ENCODE measurements at places on chromosomes 1 and 21. TPM values are rescaled to one million over a fixed set of nuclear protein-coding genes. Genes with fewer than 3 reads are reported as not detected.

IL19 gene
- total RNA-seq, result not detected

SH2D5 gene
- not detected for total RNA-seq

LRRC3 gene
- total RNA-seq, result 3.9 TPM

PDPN gene
- not detected for total RNA-seq

- no peak for DNase-seq
- peaks cover 12% of the 10 kb centered on the region for H3K4me1 ChIP-seq
- no peak overlapping the region for H3K27ac ChIP-seq
- no peaks in the 10 kb centered on the region for H3K36me3 ChIP-seq
- no peak overlapping the region for H3K4me3 ChIP-seq
These were observed 179.3 kb downstream of the SIPA1L2 start for GRCh38 chr1:232450615-232451014.

GRCh38 chr1:243562473-243562872 is 287.6 kb downstream of the AKT3 start:
- no peak overlapping the region for H3K27ac ChIP-seq
- DNase-seq, result no peak

- H3K27me3 ChIP-seq, result no peaks in the 10 kb centered on the region
- no peak overlapping the region for H3K27ac ChIP-seq
- no peak for DNase-seq
- H3K4me3 ChIP-seq, result no peak overlapping the region
- H3K36me3 ChIP-seq, result no peaks in the 10 kb centered on the region
These were observed 88.0 kb upstream of the WLS start for GRCh38 chr1:68320349-68320748.

DNA sequence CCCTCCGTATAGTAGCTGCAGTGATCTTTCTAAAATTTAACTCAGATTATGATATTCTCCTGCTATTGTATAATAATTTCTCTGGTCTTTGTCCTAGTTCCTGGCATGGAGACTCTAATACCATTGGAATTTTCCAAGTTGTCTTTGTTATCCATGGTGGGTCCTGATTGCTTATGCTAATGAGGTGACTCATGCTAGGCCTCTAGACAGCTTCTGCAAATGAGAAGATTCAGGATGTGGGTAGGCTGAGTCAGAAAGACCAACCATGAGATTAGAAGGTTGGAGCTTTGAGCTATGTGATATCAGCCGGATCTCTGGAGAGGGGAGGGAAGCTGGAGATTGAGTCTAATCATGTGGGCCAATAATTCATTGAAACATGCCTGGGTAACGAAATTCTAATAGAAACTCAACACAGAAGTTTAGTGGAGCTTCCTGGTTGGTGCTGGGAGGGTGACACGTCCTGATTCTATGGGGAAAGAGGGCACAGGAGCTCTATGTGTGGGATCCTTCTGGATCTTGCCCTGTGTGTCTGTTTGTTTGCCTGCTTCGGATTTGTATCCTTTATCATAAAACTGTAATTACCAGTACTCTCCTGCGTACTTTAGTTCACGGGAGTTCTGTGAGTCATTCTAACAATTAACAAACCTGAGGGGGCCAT is 73.2 kb upstream of the CNIH3 start:
- H3K36me3 ChIP-seq, result no peaks in the 10 kb centered on the region
- H3K4me3 ChIP-seq, result no peak overlapping the region
- peak; percentile 75 for DNase-seq
- H3K27me3 ChIP-seq, result peaks cover 26% of the 10 kb centered on the region

DNA sequence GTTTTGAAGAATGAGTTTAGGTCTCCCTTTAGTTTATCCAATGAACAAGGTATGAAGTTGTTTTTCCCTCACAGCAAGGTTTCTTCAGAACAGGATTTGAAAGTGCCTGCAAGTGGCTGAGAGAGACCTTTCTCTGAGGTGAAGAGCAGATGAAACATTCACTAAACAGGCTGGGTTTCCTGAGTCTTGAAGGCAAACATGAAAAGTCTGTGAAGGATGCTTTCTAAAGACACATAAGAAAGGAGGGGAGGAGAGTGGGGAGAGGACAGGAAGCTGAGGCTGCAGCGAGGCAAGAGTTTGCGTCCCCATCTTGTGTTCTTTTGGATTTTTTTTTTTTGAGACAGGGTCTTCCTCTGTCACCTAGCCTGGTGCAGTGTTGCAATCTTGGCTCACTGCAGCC is 95.7 kb upstream of the SIM2 start:
- H3K36me3 ChIP-seq, result no peaks in the 10 kb centered on the region
- DNase-seq, result no peak
- peaks cover 15% of the 10 kb centered on the region for H3K27me3 ChIP-seq
- H3K27ac ChIP-seq, result no peak overlapping the region
- H3K4me1 ChIP-seq, result no peaks in the 10 kb centered on the region
- H3K4me3 ChIP-seq, result no peak overlapping the region

- H3K36me3 ChIP-seq, result peaks cover 36% of the 10 kb centered on the region
- DNase-seq, result no peak
- no peak overlapping the region for H3K4me3 ChIP-seq
- no peaks in the 10 kb centered on the region for H3K27me3 ChIP-seq
- no peak overlapping the region for H3K27ac ChIP-seq
- H3K4me1 ChIP-seq, result peaks cover 47% of the 10 kb centered on the region
These were observed 14.7 kb downstream of the YTHDF2 start for GRCh38 chr1:28751315-28752060.

DNA sequence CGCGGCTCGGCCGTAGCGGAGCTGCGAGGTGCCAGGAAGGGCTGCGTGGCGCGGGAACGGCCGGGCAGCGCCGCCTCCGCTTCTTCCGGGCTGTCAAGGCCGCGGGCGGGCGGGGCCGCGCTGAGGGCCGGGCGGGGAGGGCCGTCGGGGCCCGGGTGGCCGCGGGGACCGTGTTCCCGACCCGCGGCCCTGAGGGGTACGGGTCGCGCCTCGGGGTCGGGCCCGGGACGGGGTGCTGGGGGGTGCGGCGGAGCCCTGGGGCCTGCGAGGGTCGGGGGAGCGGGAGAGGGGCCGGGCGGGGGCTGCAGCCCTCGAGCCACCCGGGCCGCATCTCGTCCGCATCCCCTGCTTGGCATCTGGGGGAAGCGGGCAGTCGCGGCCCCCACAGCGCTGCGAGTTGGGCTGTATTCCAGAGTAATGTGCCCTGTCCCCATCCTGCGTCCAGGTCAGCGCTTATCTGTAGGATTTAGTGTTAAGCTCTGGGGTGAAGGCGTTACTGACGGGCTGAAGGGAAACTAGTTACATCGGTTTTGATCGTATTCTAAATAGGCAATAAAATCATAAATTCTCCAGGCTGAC is 379 bp downstream of the RER1 start:
- H3K27me3 ChIP-seq, result no peaks in the 10 kb centered on the region
- DNase-seq, result no peak
- H3K4me3 ChIP-seq, result peak overlapping the region; percentile 89
- H3K4me1 ChIP-seq, result peaks cover 47% of the 10 kb centered on the region

DNA sequence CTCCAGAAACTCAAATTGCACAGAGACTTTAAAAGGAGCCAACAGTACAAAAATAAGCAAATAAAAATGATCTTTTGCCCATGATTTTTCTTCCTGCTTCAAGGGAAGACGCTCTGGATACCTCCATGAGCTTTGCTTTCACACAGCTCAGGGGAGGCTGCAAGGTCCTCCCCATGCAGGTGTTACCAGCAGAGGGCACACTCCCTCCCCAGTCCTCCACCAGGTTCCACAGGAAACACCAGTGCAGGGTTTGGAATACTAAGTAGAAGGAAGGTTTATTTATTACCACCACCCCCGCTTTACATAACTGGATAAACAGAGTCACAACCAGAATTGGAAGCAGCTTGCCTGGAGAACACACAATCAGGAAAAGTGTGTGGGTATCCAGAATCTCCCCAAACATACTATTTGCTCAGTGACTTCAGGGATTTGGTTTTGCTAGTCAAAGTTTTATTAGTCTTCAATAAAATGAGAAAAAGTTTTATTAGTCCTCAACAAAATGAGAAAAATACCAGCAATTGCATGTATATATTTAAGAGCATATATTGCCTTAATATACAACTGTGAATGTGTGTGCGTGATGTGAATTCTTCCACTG is 37.3 kb downstream of the HSD3B1 start:
- no peaks in the 10 kb centered on the region for H3K36me3 ChIP-seq
- no peak overlapping the region for H3K4me3 ChIP-seq
- DNase-seq, result no peak
- peaks cover 4% of the 10 kb centered on the region for H3K27me3 ChIP-seq
- no peak overlapping the region for H3K27ac ChIP-seq
- no peaks in the 10 kb centered on the region for H3K4me1 ChIP-seq

DNA sequence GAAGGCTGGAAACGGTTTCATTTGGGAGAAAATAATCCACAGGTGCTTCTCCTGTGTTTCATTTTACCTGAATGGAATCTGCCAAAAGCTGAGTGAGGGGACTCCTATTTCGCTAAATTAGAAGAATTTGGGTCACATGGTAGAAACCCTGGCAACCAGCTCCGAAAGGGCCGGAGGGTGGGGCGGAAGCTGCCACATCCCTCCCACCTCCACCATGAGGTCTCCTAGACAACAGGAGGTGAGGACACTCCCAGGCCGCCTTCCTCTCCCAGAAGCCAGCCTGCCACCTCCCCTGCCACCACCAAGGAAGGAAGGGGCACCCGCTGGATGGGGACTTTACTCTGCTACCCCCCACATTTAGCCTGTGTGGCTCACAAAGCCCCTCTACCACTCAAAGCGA is 199.9 kb upstream of the ZC3H12A start:
- H3K4me3 ChIP-seq, result no peak overlapping the region
- no peaks in the 10 kb centered on the region for H3K4me1 ChIP-seq
- H3K27ac ChIP-seq, result no peak overlapping the region
- no peaks in the 10 kb centered on the region for H3K36me3 ChIP-seq

DNA sequence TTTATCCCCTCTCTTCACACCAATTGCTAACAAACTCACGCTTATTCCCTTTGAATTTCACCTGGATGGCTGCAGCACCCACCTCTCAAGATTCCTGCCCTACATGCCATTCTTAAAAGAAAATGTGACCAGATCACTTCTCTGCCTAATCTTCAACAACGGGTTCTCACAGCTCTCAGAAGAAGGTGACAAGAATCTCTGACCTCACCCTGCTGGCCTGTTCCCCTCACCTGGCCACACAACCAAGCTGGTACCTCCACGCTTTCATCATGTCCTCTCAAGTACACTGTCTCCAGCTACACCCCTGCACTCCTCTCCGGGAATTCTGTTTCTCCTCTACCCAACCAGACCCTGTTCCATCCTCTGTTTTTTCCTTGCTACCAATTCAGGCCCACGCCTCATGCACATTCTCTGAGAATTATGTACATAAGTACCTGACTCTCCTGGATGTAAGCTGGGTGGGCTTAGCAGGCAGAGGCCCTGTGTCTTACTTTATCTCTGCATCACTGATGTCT is 5.9 kb upstream of the LSS start:
- peak overlapping the region; percentile 5 for H3K27ac ChIP-seq
- peaks cover 53% of the 10 kb centered on the region for H3K36me3 ChIP-seq
- DNase-seq, result peak; percentile 18
- H3K4me3 ChIP-seq, result no peak overlapping the region
- H3K4me1 ChIP-seq, result peaks cover 36% of the 10 kb centered on the region

- peaks cover 18% of the 10 kb centered on the region for H3K36me3 ChIP-seq
- no peak for DNase-seq
- no peak overlapping the region for H3K4me3 ChIP-seq
- H3K4me1 ChIP-seq, result peaks cover 30% of the 10 kb centered on the region
- H3K27ac ChIP-seq, result no peak overlapping the region
- peaks cover 22% of the 10 kb centered on the region for H3K27me3 ChIP-seq
These were observed 31.6 kb downstream of the IFI44 start for GRCh38 chr1:78681265-78681664.

DNA sequence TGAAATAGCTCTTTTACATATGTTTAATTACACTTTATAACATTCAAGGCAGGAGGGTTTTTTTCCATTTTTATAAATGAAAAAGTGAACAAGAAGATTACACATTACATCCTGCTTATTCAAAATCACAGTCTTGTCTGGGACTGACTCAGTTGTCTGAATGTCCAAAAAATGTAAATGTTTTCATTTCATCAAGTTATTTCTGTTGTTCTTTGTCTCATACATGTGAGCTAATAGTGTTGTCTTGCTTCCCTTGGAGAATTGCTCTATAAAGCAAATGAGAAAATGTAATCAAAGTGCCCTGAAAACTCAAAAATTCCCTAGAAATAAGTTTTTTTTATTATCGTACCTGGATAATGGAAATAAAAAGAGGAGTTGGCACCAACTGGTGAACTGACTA is 242.9 kb downstream of the GRIK1 start:
- no peaks in the 10 kb centered on the region for H3K27me3 ChIP-seq
- no peak overlapping the region for H3K27ac ChIP-seq
- H3K4me1 ChIP-seq, result no peaks in the 10 kb centered on the region
- H3K36me3 ChIP-seq, result no peaks in the 10 kb centered on the region
- no peak for DNase-seq
- no peak overlapping the region for H3K4me3 ChIP-seq

DNA sequence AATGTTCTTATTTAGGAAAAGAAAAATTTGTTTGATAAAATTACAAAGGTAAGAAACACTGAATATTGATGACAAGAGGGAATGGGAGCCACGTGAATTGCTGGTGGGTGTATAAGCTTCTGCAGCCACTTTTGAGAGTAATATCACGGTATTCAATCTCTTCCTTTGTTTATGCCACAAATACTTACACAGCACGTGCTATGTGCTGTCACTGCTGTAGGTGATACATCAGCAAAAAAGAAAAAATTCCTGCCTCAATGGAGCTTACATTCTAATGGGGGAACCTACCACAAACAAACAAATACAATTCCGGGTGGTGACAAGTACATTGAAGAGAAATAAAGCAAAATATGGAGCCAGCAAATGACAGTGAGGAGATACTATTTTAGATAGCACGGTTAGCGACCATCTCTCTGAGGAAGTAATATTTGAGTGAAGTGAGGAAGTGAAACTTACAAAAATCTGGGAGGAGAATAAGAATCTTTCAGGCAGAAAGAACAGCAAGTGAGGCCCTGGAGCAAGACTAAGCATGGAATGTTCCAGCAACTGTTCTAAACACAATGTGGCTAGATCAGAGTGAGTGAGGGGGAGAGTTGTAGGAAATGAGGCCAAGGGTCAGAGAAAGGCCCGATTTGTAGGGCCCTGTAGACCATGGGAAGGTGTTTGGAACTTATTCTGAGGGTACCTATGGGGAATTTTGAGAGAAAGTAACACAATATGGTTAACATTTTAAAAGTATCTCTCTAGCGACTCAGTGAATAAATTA is 2.6 kb upstream of the FCRLB start:
- peaks cover 1% of the 10 kb centered on the region for H3K36me3 ChIP-seq
- peak overlapping the region; percentile 61 for H3K27ac ChIP-seq
- H3K4me3 ChIP-seq, result no peak overlapping the region
- DNase-seq, result no peak
